Renal cortex interstitium (tissue), 15 donors: ENCODE measurements at places on chromosomes 2 and 18. TPM values are rescaled to one million over a fixed set of nuclear protein-coding genes. Genes with fewer than 3 reads are reported as not detected.

The CNDP1 gene
- 1.2 TPM for polyA plus RNA-seq

The CRYBA2 gene
- not detected for polyA plus RNA-seq

The EVX2 gene
- polyA plus RNA-seq, result not detected

The BCS1L gene
- polyA plus RNA-seq, result 47.0 TPM

The PTPRN gene
- polyA plus RNA-seq, result 0.16 TPM

The SLC19A3 gene
- 10.1 TPM for polyA plus RNA-seq

The HS6ST1 gene
- 63.5 TPM for polyA plus RNA-seq

The C1GALT1C1L gene
- 3.0 TPM for polyA plus RNA-seq

The GALR1 gene
- 0.22 TPM for polyA plus RNA-seq

The GREB1 gene
- 12.2 TPM for polyA plus RNA-seq

The CYP27A1 gene
- 42.8 TPM for polyA plus RNA-seq

GRCh38 chr2:199810422-199811171 is 40.4 kb downstream of the FTCDNL1 start:
- no peak for DNase-seq

DNA sequence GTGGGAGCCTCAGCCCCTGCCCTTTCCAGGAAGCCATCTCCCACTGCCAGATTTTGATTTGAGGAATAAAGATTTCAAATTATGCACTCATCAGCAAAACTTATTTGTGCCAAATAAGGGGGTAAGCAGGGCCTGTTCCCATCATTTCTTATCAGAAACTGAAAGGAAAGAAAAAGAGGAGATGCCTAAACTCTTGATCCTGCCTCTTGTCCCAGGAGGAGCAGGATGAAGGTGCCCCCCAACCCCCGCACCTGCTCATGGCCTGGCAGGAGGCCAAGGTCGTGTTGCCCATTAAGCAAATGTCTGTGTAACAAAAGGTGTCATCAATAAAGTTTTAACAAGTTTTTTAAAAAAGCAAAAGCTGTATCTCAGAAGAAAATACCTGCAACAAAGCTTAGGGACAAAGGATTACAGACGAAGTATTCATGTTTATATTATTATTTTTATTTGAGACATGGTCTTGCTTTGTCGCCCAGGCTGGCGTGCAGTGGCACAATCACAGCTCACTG is 80.0 kb downstream of the INPP5D start:
- DNase-seq, result no peak

DNA sequence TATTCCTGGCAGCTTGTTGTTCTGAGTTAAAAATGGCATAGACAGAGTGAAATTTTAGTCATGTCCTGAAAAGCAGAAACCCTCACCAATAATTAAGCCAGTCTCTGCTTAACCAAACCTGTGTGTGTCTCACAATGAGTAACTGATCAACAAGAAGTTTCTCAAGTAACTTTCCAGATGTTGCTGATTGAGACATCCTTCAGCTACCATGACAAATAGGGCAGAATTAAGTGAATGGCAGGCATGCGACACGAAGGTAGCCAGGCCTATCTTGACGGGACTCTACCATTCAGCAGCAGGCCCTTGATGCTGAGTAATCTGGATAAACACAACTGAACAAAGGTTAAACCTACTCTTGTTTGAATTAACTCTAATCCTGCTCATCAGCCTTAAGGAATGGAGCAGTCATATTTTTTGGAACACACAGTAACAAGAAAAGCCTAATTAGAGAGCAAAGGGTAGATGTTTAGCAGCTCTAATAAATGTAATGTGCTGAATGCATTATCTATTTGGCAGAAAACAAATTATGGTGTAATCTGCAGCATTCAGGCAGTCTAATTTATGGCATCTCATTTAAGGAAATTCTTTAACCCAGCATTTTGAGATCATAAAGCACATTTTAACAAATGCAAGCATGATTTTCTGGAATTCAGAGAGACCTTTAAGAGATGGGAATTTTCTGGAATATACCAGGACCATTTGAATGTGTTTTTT is 159.5 kb upstream of the EPHA4 start:
- DNase-seq, result no peak

- no peak for DNase-seq
Observed at GRCh38 chr2:58293056-58293455, 51.9 kb upstream of the FANCL start.

DNA sequence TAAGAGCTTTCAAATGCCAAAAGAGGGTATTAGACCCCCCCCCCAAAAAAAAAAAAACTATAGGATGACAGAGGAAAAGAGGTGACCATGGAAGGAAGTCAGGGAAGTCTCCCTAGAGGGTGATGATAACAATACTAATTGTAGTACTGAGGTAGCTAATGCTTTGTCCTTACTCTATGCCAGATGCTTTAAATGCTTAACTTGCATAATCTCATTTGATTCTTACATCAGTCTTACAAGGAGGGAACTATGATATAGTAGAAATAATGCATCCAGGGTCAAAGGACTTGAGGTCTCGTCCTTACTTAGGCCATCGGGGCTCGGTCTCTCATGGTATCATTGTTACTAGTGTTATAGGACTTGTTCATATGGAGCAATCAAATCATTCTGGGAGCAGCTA is 9.1 kb downstream of the IDH1 start:
- DNase-seq, result no peak

- DNase-seq, result no peak
Observed at GRCh38 chr2:239566162-239566994, 165.6 kb upstream of the HDAC4 start.

GRCh38 chr2:45886171-45886663 is 234.7 kb downstream of the PRKCE start:
- DNase-seq, result no peak

GRCh38 chr2:146634230-146635097 is 1210.4 kb upstream of the ACVR2A start:
- no peak for DNase-seq

DNA sequence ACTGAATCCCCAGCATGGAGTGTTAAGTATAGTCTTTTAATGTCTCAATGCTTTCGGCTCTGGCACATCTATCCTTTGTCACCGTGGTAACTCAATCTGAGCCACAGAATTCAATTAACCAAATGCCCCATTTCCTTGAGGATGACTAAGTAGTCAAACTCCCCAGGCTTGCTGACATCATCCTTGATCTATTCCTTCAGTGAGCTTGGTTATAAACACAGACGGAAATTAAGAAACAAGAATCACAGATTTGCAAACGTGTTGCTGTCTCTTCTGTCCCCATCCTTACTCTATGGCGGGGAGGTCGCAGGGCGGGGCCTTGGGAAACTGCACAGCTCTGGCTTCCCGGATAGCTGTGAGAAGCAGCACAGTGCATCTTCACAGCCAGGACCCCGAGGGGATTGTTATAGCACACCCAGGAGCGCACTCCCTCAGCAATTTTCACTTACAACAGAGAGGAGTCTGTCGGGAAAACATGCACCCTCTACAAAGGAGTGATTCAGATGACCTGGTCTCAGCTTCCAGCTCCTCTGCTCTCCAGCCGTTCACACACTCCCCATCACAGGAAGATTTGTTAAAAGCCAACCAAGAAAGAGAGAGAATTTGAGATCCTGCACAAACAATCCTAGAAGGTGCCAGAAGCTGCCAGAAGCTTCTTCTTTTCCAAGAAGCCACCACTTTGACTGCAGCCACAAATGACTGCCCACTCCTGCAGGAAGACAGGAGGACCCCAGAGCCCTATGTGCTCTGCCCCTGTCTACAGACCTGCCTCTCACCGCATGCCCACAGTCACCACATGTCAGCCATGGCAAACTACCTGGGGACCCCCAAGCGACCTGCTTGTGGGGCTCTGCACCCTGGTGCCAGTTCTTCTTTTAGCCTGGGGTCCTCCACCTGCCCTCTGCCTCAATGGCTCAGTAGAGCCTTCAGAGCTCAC is 44.9 kb upstream of the YWHAQ start:
- no peak for DNase-seq

GRCh38 chr18:57110290-57110689 is 36.6 kb upstream of the BOD1L2 start:
- no peak for DNase-seq

DNA sequence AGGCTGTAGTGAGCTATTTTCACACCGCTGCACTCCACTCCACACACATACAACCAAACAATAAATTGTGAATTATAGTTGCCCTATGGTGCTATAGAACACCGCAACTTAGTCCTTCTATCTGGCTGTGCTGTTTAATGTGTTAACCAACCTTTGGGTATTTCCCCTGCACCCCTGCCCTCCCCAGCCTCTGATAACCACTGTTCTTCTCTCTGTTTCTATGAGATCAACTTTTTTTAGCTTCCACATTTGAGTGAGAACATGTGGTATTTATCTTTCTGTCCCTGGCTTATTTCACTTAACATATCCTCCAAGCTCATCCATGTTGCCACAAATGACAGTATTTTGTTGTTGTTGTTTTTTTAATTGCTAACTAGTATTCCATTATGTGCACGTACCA is 32.5 kb downstream of the TET3 start:
- no peak for DNase-seq

DNA sequence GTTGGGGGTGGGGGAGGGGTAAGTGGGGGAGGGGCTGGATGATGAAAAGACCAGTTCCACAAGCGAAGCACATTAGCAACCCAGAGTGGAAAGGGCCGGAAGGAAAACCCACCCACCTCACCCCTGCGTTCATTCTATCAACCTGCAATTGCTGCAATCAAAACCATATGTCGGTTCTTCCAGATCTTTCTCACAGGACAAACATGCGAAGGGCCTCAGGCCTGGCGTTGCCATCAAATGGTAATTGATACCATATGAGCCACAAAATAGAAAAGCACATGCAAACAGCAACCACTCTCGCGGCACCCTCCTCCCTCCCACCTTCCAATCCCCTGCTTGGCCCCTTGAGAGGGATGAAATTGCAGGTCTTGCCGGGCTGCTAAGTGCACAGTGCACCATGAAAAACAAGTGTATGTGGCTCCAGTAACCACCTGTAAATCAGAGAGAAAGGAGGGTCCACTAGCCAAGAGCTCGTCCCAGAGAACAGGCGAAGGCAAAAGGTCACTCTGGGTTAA is 287.5 kb downstream of the TCF4 start:
- DNase-seq, result no peak
